Stimulated activated CD4-positive, alpha-beta T cell treated with anti-CD3 and anti-CD28 coated beads, Interleukin-4, amount 100 ng/mL, for 1 hour (primary cell): ENCODE measurements at places on chromosomes 5 and 9.

GRCh38 chr9:137074657-137075274, 2.6 kb upstream of the UAP1L1 start:
- DNase-seq, result no peak

GRCh38 chr9:74645007-74645639, 148.0 kb downstream of the RORB start:
- no peak for DNase-seq

GRCh38 chr9:33703430-33704102, 91.8 kb upstream of the PRSS3 start:
- no peak for DNase-seq

GRCh38 chr9:68919661-68920060, 94.3 kb downstream of the PRKACG start:
- DNase-seq, result no peak

DNA sequence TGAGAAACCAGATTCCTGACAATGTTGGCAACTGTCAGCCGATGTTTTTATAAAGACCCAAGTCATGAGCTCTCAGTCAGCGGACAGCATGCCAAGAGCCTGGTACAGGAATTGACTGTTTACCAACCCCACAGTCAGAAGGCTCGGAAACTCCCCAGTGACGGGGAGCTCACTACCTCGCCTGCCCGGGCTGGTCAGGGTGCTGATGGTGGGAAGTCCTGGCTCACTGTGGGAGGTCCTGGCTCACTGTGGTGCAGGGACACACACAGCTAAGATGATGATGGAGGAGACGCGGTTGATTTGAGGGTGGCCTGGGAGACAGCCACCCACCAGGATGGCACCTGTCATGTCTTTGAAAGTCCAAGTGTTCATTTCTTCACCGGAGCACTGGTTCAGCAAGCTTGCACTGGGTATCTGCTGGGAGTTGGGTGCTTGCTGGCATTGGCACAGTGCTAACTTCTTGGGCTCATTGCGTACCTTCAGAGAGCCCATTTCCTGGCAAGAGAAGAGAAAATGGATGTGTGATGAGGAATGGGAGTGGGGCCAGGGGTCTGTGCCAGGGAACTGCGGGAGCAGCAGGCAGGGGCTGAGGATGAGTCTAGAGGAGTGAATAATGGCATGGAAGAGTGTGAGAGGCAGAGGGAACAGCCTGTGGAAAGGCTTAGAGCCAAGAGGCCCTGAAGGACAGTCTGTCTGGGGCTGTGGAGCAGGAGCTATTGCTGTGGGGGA, 15.3 kb downstream of the ASS1 start:
- DNase-seq, result no peak

- no peak for DNase-seq
These were observed 40.7 kb upstream of the CTXN3 start for GRCh38 chr5:127608077-127608660.

DNA sequence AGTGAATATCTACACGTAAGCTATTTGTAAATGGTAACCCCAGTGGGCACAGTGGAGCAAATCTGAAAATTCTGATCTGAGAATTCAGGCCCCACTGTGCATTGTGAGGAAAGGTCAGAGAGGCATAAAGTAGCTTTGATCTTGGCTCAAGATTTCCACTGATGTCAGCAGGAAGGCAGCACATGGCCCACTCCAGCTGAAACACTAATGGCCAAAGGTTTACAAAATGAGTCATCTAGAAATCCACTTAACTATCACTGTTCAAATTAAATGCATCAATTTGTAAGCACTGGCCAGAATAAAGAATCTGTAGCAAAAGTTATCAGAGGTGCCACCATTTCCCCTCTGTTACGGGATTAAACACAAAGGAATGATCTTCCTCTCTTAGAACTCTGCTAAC, 191.6 kb downstream of the C9orf152 start:
- DNase-seq, result no peak

GRCh38 chr9:108621991-108622855, 233.6 kb downstream of the ACTL7B start:
- DNase-seq, result no peak

DNA sequence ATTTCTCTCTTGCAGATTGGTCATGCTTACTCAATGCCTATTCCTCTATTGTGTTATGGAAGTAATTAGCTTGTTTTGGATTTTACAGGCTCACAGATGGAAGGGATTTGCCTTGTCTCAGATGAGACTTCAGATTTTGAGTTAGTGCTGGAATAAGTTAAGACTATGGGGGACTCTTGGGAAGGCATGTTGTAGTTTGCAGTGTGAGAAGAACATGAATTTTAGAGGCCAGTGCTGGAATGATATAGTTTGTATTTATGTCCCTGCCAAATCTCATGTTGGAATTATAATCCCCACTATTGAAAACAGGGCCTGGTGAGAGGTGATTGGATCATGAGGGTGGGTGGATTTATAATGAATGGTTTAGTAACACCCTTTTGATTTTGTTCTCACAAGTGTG, 6.1 kb upstream of the TUSC1 start:
- no peak for DNase-seq

GRCh38 chr5:113068559-113068958, 92.0 kb downstream of the DCP2 start:
- DNase-seq, result no peak

DNA sequence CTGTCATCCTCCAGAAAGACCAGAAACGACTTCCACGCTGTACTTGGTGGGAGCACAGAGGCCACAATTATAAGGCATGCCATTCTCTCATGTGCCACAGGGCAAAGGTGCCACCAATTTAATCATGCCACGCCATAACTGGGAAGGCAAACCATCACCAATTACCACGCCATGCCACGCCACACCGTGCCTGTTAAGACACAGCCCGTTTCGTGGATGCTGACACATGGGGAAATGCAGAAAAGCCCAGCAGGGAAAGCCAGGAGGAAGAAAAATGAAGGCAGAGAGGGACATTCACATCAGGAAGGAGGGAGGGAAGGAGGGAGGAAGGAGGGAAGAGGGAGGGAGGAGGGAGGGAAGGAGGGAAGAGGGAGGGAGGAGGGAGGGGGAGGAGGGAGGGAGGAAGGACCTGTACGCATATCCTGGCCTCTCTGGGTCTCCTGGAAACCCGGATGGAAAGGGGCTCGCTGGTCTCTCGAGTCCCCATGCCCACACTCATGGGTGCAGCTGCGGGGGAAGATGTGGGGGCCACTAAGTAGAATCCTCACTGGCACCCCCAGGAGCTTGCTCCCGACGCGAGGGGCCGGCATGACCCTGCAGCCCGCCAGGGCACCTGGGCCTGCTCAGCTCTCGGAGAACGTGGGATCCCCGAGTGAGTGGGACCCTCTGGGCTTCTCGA, 61.7 kb upstream of the UBAC1 start:
- DNase-seq, result no peak

GRCh38 chr9:130629443-130630070, 34.8 kb upstream of the PRDM12 start:
- DNase-seq, result no peak

- no peak for DNase-seq
These were observed 665.1 kb downstream of the CDH18 start for GRCh38 chr5:19322716-19323485.

GRCh38 chr5:67042176-67043003, 154.2 kb downstream of the CD180 start:
- no peak for DNase-seq

- no peak for DNase-seq
These were observed 483.9 kb upstream of the BRINP1 start for GRCh38 chr9:119853126-119853525.

GRCh38 chr5:170334626-170335025, 37.0 kb upstream of the LCP2 start:
- DNase-seq, result no peak

DNA sequence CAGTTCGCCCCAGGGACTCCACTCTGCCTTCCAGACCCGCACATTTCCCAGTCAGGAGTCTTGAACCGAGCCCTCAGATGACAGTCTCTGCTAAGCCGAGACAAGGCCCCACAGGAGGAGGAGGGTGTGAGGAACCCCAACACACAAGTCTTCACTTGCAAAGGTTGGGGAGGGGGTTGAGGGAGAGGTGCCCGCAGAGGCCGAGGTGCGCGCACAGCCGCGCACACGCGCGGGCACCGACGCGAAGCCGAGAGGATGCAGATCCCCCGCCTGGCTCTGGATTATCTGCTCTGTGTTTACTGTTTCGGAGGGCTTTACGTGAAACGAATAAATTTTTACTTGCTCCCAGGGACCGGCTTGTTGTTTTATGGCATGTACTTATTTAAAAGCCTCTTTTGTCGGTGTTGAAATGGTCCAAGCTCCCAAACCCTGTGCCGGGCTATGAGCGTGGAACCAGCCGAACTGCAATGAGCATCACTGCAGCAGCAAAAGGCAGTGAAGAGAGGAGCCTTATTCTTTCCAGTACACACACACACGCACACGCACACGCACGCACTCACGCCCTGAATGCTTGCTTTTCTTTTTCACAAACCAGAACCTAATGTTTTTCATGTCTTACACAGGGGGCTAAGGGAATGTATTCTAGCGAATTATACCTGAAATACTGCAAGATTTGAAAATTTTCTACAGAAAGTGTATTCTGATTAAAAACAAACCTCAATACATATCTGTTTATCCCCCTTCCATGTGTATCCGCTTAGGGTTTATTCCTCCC, 297.7 kb downstream of the PARP8 start:
- DNase-seq, result no peak

DNA sequence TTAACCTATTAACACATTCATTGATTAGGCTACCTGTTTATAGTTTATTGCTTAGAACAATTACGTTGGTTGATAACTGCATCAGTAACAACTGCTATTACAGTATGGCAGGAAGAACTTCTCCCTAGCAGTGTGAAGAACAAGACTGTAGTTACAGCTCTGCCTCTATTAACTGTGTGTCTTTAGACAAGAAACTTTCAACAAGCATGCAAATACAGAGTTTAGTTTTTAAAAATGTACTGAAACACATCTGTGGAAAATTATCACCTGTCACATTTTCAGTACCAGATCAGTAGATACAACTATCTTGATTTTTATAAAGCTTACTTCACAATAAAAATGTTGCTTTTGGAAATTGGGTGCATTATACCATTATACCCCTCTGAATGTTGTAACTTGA, 22.2 kb downstream of the ELL2 start:
- DNase-seq, result no peak

DNA sequence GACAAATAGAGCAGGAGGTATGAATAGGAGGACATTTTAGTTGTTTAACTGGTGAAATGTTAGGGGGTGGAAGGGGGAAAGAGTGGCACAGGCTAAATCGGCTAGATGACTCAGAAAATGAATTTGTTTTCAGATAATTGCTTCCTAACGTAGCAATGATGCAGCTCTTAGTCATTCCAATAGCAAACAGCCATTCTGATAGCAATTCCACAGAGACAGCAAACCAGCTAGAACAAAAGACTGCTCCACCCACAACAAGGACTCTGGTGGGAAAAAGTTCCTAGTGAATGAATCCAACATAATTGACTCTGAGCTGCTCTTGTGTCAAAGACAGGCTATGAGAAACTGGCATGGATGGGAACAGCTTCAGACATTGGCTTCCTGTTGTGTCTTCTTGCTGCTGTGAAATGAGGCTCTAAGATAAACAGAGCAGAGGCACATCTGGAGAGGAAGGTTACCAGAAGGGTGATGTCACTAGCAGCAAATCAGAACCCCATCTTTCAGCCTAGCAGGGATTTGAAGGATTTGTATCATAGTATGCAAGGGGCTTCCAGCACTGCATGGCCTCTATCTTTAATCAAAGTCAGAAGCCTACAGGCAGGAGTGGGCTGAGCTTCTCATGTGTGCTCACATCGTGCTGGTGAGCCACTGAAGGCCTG, 28.1 kb upstream of the F2RL1 start:
- no peak for DNase-seq

DNA sequence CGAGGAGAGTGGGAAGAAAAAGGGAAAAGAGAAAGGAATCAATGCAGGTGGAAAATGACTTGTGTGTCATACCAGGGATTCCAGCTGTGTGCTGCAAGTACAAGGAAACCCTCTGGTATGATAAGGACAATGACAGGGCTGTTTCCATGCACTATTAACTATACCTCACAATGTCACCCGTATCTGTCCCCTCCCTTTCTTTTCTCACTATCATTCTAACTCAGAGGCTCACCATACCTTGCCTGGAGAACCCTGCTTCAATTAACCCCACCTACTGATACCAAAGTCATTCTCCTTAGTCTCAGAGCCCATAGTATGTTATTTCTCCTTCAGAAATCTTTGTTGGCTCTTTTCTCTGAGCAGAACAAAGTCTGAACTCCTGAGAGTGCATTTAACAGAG, 236.2 kb upstream of the NREP start:
- no peak for DNase-seq

DNA sequence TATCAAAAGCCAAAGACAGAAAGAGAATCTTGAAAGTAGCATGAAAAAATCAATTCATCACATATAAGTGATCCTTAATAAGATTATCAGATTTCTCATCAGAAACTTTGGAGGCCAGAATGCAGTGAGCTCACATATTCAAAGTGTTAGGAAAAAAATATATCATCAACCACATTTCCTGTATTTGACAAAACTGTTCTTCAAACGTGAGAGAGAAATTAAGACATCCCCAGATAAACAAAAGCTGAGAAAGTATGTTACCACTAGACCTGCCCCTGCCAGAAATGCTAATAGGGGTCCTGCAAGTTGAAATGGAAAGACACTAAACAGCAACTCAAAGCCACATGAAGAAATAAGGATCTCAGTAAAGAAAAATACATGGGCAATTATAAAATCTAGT, 29.9 kb downstream of the HACD4 start:
- DNase-seq, result no peak

- no peak for DNase-seq
These were observed 435.9 kb upstream of the MPDZ start for GRCh38 chr9:13715430-13715829.

DNA sequence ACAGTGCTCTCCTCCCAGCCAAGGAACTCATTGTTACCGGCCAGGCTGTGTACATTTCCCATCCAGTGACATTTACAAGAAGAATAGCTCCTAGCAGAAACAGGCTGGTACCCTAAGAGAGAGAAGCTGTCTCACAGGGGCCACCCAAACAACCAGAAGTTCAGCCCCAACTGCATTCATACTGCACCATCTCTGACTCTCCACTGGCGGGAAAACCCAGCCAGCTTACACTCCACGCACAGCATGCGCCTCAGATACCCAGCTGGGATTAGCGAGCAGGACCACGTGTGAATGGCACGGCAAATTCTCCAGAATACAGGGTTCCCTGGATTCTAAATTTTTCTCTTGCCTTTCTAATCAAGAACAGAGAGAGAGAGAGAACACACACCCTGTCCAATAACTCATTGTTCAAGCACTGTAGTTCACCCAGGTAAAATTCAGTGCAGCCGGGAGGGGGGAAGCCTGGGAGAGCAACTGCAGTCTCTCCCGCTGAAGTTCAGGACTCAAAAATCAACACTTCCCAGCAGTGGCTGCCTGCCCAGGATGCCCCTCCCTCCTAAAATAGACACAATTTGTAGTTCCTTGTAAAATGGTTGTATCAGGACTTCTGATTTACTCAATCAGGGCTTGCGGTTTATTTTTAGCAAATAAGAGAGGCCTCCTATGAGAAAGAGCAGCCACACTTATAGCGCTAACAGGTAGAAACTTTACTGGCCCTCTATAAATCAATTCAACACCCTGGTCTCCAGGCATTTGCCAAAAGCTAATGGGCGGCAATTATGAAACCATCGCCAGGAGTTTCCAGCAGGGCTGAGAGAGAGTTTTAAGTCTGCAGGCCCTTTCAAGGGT, 2.2 kb downstream of the COL23A1 start:
- no peak for DNase-seq
